ENCODE measurements at places on chromosomes 2 and 18. TPM values are rescaled to one million over a fixed set of nuclear protein-coding genes. Genes with fewer than 3 reads are reported as not detected.

The RTTN gene
- 19.4 TPM for total RNA-seq

The CCDC85A gene
- not detected for total RNA-seq

The EVX2 gene
- total RNA-seq: not detected

GRCh38 chr18:36503477-36503876 is 206.0 kb downstream of the FHOD3 start:
- no peaks in the 10 kb centered on the region for H3K36me3 ChIP-seq
- no peak overlapping the region for H3K4me3 ChIP-seq
- H3K27ac ChIP-seq: no peak overlapping the region

- DNase-seq: no peak
- no peak overlapping the region for H3K4me3 ChIP-seq
- no peaks in the 10 kb centered on the region for H3K27me3 ChIP-seq
- H3K4me1 ChIP-seq: no peaks in the 10 kb centered on the region
- H3K27ac ChIP-seq: peak overlapping the region; percentile 21
Observed at GRCh38 chr2:60885683-60886082, 4.3 kb downstream of the REL start.

GRCh38 chr2:39024833-39025232 is 96.0 kb downstream of the SOS1 start:
- no peaks in the 10 kb centered on the region for H3K4me1 ChIP-seq
- H3K4me3 ChIP-seq: no peak overlapping the region
- no peaks in the 10 kb centered on the region for H3K36me3 ChIP-seq
- DNase-seq: no peak
- H3K27me3 ChIP-seq: no peaks in the 10 kb centered on the region

GRCh38 chr2:173706936-173707335 is 258.2 kb downstream of the SP3 start:
- no peak for DNase-seq
- no peaks in the 10 kb centered on the region for H3K27me3 ChIP-seq
- no peaks in the 10 kb centered on the region for H3K4me1 ChIP-seq
- no peaks in the 10 kb centered on the region for H3K36me3 ChIP-seq
- H3K27ac ChIP-seq: no peak overlapping the region

- H3K4me3 ChIP-seq: peak overlapping the region; percentile 50
- H3K4me1 ChIP-seq: peaks cover 8% of the 10 kb centered on the region
- no peaks in the 10 kb centered on the region for H3K36me3 ChIP-seq
- H3K27me3 ChIP-seq: no peaks in the 10 kb centered on the region
Observed at GRCh38 chr18:23487738-23488570, 15.4 kb upstream of the RMC1 start.

GRCh38 chr2:37836270-37836669 is 88.8 kb upstream of the RMDN2 start:
- H3K4me1 ChIP-seq: no peaks in the 10 kb centered on the region
- peaks cover 3% of the 10 kb centered on the region for H3K27me3 ChIP-seq
- H3K36me3 ChIP-seq: no peaks in the 10 kb centered on the region
- H3K4me3 ChIP-seq: no peak overlapping the region
- no peak overlapping the region for H3K27ac ChIP-seq
- DNase-seq: no peak

DNA sequence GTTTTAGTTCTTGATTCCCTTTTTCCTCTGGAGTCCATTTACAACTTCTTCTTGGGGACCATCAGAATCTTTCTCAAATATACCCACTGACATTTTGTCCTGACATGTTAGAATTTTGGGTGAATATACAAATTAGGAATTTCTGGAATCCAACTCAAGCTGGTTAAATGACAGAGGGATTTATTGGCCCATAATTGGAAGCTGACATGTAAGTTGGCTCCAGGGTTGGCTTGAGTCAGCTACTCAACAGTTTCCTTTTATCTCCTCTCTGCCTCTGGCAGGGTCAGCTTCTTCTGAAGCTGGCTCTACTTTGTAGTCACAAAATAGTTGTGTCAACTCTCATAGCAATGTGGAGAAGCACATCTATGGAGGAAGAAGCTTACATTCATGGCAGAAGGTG is 36.6 kb upstream of the PPP1R1C start:
- H3K4me3 ChIP-seq: no peak overlapping the region
- H3K36me3 ChIP-seq: no peaks in the 10 kb centered on the region
- peaks cover 3% of the 10 kb centered on the region for H3K27me3 ChIP-seq
- H3K4me1 ChIP-seq: peaks cover 2% of the 10 kb centered on the region
- no peak for DNase-seq
- H3K27ac ChIP-seq: no peak overlapping the region

DNA sequence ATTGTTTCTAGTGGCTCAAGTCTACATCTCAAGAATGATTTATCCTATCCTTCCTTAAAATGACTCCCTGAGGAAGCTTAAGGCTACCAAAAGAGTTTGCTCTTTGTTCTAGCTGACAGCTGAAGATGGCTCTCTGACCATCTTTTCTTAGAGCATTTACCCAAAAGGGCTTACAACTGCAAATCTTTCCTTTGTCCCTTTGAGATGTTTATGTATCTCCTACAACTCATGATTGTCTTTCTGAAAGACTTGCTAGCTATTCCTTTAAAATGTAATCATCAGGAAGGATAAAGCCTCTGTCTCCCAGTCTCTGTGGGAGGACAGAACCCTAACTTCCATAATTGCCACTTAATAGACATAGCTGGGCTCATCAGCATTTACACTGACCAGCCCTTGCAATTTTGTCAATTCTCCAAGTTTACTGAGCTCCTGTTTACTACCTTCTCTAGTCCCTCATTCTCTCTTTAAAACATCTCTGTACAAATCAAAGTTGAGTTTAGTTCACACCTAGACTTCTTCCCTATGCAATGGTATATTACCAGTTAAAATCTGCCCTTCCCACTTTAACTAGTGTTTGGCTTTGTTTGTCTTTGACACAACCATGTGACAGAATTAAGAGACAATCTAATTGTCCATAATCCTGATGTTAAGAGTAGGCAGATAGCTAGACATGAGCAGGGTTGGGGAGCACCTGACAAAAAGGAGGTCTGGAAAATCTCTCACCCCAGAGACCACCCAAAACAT is 188.2 kb downstream of the PTH2R start:
- no peak overlapping the region for H3K27ac ChIP-seq
- no peaks in the 10 kb centered on the region for H3K4me1 ChIP-seq
- no peaks in the 10 kb centered on the region for H3K36me3 ChIP-seq
- no peaks in the 10 kb centered on the region for H3K27me3 ChIP-seq
- H3K4me3 ChIP-seq: no peak overlapping the region

DNA sequence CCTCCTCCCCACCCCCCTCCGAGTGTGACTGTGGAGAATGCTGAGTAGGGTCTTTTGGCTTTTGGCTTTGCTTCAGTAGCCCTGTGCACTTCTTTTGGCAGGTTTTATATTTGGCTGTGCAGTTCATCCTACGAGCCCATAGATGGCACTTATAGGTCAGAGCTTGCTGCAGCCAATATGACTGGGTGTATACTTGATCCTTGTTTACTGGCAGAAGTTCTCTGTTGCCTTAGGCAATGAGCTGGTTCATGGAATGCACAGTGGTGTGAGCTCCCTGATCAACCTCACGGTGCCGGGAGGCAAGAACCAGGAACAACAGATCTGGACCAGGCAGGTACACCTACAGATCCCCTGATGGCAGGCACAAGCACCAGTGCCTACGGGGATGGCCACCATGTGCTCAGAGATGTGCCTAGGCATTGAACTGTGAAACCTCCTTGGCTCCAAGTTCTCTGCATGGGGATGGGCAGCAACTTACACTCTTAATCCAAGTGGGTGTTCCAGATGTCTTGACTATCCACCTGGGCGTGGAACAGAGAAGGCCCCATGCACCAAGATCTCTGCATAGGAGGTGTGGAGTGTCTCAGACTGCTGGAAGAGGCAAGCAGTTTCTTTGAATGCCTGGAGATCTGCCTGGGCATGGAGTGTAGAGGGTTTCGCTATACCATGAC is 190.4 kb downstream of the KIAA1328 start:
- no peak for DNase-seq
- no peak overlapping the region for H3K4me3 ChIP-seq
- no peak overlapping the region for H3K27ac ChIP-seq
- no peaks in the 10 kb centered on the region for H3K4me1 ChIP-seq

The EFHD1 gene
- 2.3 TPM for total RNA-seq

GRCh38 chr18:48934723-48935432 is 15.9 kb downstream of the SMAD7 start:
- no peaks in the 10 kb centered on the region for H3K27me3 ChIP-seq
- no peak for DNase-seq
- peak overlapping the region; percentile 6 for H3K4me3 ChIP-seq
- peaks cover 5% of the 10 kb centered on the region for H3K36me3 ChIP-seq
- peak overlapping the region; percentile 59 for H3K27ac ChIP-seq
- peaks cover 95% of the 10 kb centered on the region for H3K4me1 ChIP-seq

DNA sequence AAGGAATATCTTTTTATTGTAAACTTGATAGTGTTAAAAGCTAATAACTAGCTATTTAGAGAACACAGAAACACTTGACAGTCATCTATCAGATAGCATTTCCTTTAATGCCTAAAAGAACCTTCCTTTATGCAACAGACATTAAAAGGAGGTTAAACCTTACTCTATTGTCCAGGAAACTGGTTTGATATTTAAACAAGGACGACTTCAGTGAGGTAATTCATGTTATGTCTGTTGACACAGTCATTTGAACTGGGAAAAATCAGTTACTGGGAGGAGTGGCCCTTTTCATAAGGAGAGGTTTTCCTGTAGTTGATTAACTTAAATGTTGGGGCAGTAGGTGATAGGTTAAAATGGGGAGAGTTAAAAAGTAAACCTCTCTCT is 6.7 kb downstream of the TGIF1 start:
- peaks cover 9% of the 10 kb centered on the region for H3K4me1 ChIP-seq
- H3K4me3 ChIP-seq: no peak overlapping the region
- peaks cover 19% of the 10 kb centered on the region for H3K36me3 ChIP-seq
- no peak for DNase-seq

The GAL3ST2 gene
- 1.4 TPM for total RNA-seq

The HOXD4 gene
- not detected for total RNA-seq

DNA sequence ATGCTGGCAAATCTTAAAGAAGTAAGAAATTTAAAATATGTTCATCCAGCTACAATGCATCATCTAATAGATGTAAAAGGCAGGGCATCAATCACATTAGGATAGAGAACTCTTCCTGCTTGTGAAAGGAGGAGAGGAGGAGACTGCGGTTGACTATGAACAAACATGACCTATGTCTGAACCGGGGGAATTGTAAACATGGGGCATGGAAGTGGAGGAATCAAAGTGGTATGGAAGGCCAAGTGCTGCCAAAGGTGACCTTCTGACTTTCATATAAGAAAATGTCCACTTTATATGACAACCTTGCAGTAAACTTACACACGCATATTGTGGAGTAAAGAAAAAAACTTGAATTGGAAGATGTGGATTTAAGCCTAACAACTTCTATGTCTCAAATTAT is 20.0 kb upstream of the SLC8A1 start:
- H3K36me3 ChIP-seq: no peaks in the 10 kb centered on the region
- H3K4me1 ChIP-seq: no peaks in the 10 kb centered on the region

DNA sequence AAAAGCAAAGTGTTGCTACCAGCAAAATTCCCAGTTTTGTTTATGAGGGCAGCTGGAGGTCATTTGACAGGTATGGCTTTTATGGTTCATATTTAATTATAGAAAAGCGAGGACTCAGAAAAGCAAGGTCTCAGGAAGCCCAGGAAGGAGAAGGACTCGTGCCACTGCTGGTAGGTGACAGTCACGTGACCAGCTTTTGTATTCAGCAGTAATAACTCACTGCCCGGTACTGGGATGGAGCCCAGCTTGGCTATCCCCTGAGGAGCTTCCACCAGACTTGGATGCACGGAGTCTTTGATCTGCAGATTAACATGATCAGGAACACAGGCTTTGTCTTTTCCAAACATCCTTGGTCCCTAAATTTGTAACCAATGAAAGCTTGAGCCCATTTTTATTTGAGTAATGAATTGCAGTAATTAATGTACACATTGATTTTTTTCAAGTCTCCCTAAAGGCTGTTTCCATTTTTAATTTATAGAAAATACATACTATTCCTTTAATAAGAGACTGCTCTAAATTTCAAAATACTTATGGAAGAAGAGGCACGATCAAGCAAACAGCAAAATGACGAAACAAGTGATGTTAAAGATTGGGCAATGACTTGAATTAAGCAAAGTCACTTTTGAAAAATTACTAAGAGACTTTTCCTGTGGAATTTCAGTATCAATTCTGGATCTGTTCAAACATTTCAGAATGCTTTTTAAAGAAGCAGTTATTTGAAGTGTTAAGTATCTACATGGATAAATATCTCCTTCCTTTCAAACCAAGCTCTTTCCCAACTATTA is 251.7 kb upstream of the HNRNPA3 start:
- H3K36me3 ChIP-seq: no peaks in the 10 kb centered on the region
- DNase-seq: no peak
- no peak overlapping the region for H3K4me3 ChIP-seq
- H3K27me3 ChIP-seq: peaks cover 4% of the 10 kb centered on the region
- no peak overlapping the region for H3K27ac ChIP-seq
- no peaks in the 10 kb centered on the region for H3K4me1 ChIP-seq

- H3K36me3 ChIP-seq: no peaks in the 10 kb centered on the region
- no peaks in the 10 kb centered on the region for H3K27me3 ChIP-seq
- H3K4me1 ChIP-seq: no peaks in the 10 kb centered on the region
- H3K4me3 ChIP-seq: no peak overlapping the region
- no peak for DNase-seq
Observed at GRCh38 chr18:3111523-3112240, 98.7 kb upstream of the LPIN2 start.

DNA sequence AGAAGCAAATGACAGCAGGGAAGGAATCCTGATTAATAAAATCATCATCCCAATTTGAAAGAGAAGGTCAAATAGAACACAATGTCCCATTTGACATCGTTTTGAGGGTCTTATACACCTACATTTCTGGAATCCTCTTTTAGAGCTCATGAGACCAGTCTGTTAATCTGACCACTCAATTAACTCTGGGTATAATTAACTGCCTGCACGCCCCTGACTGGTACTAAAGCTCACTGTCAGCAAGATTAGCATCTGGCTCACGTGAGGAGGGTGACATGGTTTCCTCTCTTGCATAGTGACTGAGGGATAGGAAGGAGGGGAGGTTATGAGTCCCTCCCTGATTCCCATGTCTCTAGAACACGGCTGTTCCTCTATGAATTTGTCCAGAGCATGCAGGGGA is 124.3 kb downstream of the ICOS start:
- no peaks in the 10 kb centered on the region for H3K4me1 ChIP-seq
- DNase-seq: no peak
- no peaks in the 10 kb centered on the region for H3K36me3 ChIP-seq

DNA sequence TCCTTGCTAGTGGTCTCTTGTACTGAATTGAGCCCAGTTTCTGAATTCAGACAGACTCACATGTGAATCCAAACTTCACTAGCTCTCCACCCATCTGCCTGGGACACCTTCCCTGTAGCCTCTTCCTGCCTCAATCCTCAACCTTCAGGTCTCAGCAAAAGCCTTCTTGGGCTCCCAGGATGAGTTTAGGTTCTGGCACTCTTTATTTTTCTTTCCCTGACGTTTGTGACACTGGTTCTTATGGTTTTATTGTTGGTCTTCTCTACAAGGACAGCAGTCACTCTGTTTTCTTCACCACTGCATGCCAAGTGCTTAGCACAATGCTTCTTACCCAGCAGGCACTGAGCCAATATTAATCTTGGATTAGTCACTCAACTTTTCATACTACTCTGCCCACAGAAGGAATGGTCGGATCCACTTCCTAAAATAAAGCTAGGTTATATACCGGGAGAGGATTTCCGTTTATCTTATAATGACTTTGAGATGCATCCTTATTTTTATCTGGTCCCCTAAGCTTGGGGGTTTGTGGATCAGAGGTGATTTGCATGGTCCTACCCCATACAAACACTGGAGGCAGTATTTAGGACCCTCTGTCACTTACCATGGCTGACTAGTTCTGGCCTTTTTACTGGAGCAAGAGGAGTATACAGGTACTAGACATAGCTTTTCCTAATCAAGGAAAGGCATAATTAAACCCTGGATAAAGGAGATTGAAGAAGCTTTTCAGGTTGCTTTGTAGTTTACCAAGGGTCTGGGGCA is 186.3 kb downstream of the MYCN start:
- H3K27me3 ChIP-seq: no peaks in the 10 kb centered on the region
- DNase-seq: no peak
- no peaks in the 10 kb centered on the region for H3K36me3 ChIP-seq
- H3K4me3 ChIP-seq: no peak overlapping the region
- no peaks in the 10 kb centered on the region for H3K4me1 ChIP-seq

Data from T-cell (primary cell).